ENCODE measurements at places on chromosomes 2 and 18.

GRCh38 chr2:112891385-112891831 is 19.6 kb upstream of the IL37 start:
- DNase-seq, result no peak

- DNase-seq, result no peak
These were observed 205.1 kb downstream of the CTIF start for GRCh38 chr18:48743886-48744285.

- DNase-seq, result no peak
These were observed 1303.9 kb upstream of the PIK3C3 start for GRCh38 chr18:40651163-40651562.

GRCh38 chr18:8106603-8107002 is 502.6 kb upstream of the RAB12 start:
- no peak for DNase-seq

GRCh38 chr2:10520154-10520553 is 72.0 kb upstream of the ODC1 start:
- no peak for DNase-seq

GRCh38 chr2:236402033-236402790 is 138.0 kb upstream of the ASB18 start:
- no peak for DNase-seq

All from foreskin fibroblast (primary cell).